NCI-H524 treated with DMSO at 0.1 percent for 48 hours (cell line): ENCODE measurements at places on chromosomes 12 and 14.

- no peak for DNase-seq
Measured at GRCh38 chr14:22995889-22996625, 13.7 kb upstream of the AJUBA start.

- no peak for DNase-seq
Measured at GRCh38 chr14:64720131-64720576, 15.9 kb downstream of the PLEKHG3 start.

DNA sequence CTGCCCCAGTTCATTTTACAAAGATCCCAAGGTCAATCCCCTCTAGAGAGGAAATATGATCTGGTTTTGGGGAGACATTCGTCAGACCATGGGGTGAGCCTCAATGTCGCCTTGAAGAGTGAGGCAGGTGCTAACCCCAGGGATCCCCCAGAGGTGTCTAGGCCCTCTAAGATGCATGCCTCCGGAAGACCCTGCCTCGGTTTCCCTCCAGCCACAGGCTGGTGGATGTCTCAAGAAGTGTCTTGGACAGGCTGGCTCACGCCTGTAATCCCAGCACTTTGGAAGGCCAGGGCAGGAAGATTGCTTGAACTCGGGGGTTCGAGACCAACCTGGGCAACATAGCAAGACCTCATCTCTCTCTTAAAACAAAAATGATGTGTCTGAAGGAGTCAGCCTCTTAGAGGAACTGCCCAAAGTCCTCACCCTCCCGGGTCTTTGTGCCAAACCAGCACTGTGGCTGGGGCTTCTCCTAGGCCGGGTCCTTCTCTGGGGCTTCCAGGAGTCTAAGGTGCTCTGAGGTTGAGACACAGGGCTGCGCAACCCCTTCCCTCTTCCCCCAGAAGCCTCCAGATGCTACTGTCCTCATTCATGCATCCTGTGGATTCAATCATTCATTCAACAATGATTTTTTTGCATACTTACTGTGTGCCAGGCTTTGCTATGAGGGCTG, 24.7 kb upstream of the BEGAIN start:
- DNase-seq = no peak

DNA sequence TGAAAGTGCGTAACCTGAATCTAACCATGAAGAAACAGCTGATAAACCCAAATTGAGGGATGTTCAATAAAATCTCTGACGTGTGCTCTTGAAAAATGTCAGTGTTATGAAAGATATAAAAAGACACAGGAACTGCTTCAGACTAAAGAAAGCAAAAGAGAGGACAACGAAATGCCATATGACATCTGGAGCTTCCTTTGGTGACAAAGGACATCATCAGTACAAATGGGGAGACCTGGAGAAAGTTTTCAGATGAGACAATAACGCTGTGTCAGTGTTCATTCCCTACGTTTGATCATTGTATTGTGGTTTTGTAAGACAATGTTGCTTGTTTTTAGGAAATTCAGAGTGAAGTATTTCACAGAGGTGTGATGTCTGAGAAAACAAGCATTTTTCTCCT, 125.9 kb upstream of the MAP1LC3B2 start:
- no peak for DNase-seq

DNA sequence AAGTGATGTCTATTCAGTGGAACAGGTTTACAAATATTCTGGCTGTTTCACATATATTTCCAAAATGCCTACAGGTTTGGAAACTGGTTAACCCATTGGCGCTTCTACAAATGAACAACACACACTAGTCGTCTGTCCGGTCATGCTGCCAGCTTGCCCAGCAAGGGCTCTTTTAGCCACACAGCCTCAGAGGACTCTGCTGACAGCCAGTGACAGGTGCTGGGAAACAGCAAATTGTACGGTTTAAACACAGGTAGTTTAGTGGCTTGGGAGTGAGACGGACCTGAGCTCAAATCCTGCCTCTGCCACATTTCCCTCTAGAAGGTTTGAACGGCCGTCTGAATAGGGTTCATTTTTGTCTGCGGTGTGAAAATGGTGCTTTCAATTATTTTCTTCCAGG, 53.8 kb downstream of the MOK start:
- no peak for DNase-seq

DNA sequence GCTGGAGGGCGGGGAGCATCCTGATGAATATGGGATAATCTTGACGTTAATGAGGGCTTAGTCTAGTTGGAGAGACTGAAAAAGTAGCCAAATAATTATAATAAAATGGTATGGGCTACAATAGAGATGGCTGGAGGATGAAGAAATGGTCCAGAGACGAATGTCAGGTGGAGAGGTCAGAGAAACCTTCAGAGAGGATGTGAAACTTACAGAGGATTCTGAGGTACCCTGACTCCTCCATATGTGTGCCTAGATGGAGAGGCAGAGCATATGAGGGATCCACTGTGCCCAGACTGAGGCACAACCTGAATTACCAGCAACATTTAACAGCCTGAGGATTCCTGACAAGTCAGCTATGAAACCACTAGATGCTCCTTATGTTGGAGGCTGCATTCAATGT, 417.0 kb downstream of the ATP23 start:
- no peak for DNase-seq

- DNase-seq = no peak
Measured at GRCh38 chr12:75390156-75390898, 562 bp upstream of the GLIPR1L2 start.

DNA sequence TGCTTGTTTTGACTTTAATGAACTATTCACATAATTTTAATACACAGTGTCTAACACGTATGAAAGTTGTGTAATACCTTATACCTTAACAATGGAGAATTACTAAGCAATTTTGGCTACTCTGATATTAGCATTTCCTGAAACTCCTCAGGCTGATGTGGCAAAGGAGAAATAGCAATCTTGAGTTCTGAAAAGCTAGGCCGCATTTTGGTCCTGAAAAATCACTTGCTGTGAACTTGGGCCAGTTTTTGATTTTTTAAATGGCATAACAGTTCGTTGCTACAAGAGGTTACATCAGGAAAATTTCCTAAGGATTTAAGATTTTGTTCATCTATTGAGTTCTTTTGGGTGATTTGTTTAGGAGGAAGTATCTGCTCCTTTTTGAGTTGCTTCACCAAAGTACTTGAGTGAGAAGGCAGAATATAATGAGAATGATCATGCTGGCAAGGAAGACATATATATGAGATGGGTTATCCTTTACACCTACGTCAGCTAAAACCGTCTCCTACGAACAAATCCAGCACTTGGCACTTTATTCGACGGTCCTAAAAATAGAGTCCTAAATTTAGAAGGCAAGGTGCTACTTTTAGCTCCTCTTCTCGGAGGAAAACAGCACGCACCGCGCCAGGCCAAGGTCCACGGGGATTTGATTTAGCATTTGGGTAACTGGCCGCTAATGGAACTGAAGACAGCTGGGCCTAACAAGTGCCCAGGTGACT, 32.2 kb downstream of the MIA2 start:
- no peak for DNase-seq

GRCh38 chr14:102318781-102319276, 717 bp upstream of the ZNF839 start:
- no peak for DNase-seq

GRCh38 chr12:42846782-42847181, 257.2 kb upstream of the PRICKLE1 start:
- no peak for DNase-seq

GRCh38 chr12:100987552-100988521, 193.3 kb downstream of the ANO4 start:
- no peak for DNase-seq
